ENCODE measurements at places on chromosomes 4 and X.
A peak's percentile ranks its signal among the peaks of the same experiment; 100 is the strongest.

GRCh38 chr4:152485726-152486276 is 50.1 kb downstream of the FBXW7 start:
- peak; percentile 49 for DNase-seq

DNA sequence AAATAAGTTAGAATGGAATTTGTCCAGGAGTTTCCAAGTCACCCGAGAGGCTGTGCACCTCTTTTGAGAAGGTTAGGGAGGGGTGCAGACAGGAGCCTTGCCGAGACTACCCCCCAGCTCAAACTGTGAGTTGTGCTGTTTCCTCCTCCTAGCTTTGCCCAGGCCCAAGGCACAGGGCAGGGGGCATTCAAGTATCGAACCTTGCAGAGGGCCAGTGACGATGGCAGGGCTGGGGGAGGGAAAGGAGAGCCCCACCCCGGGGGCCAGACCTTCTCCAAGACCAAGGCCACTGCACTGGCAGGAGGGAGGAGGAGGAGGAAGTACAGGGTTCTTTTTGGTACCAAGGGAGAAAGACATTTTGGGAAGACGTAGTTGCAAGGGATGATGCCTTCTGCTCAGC is 80.6 kb downstream of the TMEM144 start:
- no peak for DNase-seq

DNA sequence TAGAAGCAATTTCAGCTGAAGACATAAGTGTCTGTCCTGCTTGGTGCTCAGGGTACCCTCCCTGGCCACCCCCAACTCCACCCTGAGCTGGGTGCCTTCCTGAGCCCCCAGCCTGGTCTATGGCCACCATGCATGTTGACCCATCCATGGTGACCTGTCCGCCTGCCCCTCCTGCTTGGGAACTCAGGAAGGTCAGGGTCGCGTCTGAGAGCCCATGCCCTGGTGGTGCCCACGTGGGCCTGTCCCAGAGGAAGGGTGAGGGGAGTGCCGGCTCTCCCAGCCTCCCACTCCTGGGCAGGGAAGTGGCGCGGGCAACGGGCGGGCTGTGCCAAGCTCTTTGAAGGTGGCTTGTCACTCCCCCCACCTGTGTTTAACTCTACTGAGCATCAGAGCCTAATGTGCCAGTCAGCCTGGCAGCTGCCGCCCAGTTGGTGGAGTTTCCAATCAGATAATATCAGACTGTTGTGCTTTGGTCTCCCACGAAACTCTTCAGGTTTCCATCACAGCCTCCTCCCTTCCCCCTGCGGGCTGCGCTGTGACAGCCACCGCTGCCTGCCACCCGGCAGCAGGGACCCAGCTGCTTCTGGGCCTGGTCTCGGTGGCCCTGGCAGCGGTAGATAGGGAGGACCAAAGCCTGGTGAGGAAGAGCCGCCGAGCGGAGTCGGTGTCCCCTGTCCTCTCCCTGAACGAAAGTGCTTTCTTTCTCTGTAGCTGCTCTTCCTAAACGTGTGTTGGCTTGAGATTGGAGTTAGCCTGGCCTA is 4.8 kb downstream of the SH3BP2 start:
- no peak for DNase-seq

DNA sequence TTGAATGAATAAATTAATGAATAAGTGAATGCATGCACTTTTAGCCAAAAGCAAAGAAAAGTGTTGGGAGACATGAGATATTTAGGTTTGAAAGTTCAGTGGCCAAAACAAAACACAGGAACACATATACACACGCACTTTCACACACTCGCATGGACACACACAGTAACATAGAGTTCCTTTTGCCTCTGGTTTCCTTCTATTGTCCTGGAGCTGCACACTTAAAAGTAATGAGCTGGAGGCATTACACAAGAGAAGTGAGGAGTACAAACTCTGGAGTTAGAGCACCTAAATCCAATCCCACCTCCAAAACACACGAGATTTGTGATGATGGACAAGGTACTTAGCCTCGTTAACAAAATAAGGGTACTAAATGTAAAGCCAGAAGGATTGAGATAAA is 18.7 kb downstream of the PPA2 start:
- DNase-seq, result no peak

- DNase-seq, result no peak
Measured at GRCh38 chr4:8069102-8069752, 89.4 kb downstream of the ABLIM2 start.

DNA sequence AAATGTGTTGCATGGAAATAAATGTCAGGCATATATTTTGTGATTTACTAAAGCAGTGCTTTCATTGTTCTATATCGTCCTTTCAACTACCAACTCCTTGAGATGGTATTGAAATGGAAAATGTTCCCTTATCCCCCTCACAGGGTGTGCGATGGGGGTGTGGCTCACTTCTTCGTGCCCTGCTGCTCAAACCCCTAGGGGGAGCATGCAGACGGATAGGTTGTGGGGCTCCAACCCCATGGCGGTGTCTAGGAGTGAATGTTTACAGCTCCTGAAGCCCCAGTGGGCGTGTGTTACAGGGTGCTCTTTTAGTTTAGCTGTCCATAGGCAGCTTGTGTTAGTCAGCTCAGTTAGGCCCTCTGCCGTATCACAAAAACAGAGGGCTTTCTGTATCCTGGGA is 287.7 kb upstream of the EMCN start:
- no peak for DNase-seq

DNA sequence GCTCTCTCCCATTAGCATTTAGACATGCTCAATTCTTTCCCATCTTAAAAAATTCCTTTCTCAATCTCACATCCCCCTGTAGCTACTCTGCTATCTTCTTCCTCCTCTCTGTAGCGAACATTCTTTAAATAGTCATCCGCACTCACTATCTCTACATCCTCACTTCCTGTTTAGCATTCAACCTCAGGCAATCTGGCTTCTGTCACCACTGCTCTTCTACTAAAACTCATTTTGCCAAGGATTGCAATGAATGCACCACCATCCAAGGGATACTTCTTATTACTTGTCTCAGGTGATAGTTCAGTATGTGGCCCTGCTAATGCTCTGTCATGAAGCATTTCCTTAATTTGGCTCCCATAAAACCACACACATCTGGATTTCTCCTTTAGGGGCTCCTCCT is 10.9 kb upstream of the TET2 start:
- DNase-seq, result no peak

DNA sequence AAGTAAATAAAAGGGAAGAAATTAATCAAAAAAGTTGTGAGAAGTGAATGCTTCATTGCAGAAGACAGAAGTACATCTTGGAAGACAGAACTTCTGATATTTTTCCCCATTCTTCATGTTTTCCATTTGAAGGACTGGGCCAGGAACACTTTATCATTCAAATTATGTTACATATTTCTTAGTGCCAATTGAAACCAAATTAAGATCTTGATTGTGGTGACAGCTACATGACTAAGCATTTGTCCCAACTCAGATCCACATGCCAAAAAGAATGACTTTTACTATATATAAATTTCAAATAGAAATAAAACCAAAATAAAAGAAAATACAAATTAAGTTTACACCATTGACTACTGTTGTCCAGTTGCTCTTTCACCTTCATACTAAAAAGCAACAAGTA is 14.0 kb upstream of the FGF5 start:
- DNase-seq, result no peak

DNA sequence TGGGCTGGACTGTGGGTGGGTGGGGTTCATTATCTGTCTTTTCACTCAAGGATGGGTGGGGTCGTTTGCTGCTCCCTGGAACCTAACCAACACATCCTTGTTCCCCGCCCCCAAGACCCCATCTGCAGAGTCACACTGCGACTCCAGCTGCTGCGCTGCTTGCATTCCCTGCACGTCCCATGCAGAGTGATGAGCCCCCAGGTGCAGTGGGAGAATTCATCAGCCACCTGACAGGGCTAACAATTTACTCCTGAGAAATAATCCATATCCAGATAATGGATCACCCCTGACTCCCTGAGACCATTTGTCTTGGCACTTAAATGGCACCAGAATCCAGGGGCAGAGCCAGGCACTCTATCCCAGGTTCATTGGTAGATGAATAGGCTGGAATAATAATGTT is 12.4 kb upstream of the ARHGAP36 start:
- DNase-seq, result no peak

- no peak for DNase-seq
Measured at GRCh38 chr4:125833-126232, 1.5 kb downstream of the ZNF718 start.

DNA sequence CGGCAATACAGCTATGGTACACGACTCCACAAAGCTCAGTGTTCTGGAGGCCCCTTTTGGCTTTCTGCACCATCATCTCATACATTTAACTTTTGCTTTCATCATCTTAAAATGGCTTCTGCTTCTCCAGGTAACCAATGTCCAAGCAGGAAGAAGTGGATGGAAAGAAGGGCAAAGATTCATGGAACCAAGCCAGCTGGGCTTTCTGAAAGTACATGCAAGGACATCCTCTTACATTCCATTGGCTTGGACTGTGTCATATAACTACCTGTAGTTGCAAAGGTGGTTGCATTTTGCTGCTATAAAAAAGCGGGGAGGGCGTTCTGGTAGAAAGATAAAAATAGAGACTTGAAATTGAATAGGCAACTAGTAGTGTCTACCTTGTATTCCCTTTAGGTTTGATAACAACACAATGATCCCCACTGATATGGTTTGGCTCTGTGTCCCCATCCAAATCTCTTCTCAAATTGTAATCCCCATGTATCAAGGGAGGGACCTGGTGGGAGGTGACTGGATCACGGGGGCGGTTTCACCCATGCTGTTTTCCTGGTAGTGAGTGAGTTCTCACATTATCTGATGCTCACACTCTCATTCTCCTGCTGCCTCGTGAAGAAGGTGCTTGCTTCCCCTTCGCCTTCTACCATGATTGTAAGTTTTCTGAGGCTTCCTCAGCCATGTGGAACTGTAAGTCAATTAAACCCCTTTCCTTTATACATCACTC is 6.7 kb upstream of the FHIP1A start:
- DNase-seq, result no peak

- no peak for DNase-seq
Measured at GRCh38 chr4:173223743-173224142, 55.1 kb downstream of the GALNT7 start.

DNA sequence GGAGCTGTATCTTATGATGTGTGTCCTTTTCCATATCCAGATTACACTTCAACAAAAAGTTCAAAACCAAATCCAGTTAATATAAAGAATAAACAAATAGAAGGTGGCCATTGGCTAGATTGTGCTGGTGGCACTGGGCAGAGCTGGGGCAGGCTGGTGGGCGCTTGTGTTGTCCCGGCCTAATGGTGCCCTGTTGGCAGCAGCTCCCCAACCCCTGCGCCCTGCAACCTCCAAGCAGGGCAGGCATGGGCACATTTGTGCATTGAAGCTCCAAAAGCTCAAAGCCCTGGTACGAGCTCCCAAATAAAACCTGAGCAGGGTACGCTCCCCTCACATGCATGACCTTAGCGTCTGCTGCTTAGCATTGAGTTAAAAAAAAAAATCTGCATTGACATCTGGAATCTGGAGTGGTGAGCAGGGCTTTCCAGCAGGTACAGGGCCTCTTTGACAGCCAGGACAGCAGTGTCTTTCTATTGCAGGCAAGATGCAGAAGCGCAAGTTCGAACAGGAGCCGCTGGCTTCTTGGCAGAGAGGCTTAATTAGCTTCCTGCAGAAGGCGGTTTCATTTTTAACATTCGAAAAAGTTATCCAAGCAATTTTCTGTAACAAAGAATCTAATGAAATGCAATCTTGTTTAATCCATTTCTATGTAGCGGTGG is 25.9 kb upstream of the NYX start:
- DNase-seq, result no peak

GRCh38 chr4:113524096-113524495 is 237.4 kb downstream of the CAMK2D start:
- no peak for DNase-seq

DNA sequence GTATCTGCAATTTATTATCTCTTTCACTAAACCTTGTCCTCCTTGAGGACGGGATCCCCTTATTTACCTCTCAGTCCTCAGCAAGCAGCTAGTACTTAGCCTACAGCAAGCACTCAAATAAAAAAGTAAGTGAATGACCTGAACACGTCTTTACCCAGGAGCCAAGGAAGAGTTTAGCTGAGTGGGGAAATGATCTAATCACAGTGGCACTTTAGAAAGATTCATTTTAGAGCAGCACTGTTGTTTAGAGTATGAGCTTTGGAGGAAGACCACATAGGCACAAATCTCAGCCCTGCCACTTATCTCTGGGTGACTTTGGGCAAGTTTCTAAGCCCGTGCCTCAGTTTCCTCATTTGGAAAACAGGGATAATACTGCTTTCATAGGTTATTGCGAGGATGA is 2.7 kb downstream of the FAM120C start:
- DNase-seq, result no peak

DNA sequence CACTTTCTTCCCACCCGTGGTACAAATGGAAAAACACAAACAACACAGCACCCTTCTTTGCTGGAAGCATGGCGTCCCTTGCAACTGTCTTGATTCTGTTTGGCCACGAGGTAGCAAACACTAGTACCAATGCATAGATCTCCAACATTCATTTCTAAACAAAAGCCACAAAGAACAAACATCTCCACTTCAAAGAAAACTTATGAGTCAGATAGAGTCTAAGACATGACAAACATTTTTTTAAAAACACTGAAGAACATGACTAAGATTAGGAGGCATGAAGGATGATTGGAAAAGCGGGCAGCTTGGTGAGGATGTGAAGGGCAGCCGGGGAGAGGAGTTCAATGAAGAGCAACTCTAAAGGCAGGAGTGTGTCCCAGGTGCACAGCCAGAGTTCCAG is 197.6 kb upstream of the FAM9B start:
- no peak for DNase-seq

GRCh38 chrX:11073381-11073780 is 37.8 kb upstream of the HCCS start:
- no peak for DNase-seq

- DNase-seq, result no peak
Measured at GRCh38 chr4:154973244-154974035, 192.4 kb downstream of the RBM46 start.

DNA sequence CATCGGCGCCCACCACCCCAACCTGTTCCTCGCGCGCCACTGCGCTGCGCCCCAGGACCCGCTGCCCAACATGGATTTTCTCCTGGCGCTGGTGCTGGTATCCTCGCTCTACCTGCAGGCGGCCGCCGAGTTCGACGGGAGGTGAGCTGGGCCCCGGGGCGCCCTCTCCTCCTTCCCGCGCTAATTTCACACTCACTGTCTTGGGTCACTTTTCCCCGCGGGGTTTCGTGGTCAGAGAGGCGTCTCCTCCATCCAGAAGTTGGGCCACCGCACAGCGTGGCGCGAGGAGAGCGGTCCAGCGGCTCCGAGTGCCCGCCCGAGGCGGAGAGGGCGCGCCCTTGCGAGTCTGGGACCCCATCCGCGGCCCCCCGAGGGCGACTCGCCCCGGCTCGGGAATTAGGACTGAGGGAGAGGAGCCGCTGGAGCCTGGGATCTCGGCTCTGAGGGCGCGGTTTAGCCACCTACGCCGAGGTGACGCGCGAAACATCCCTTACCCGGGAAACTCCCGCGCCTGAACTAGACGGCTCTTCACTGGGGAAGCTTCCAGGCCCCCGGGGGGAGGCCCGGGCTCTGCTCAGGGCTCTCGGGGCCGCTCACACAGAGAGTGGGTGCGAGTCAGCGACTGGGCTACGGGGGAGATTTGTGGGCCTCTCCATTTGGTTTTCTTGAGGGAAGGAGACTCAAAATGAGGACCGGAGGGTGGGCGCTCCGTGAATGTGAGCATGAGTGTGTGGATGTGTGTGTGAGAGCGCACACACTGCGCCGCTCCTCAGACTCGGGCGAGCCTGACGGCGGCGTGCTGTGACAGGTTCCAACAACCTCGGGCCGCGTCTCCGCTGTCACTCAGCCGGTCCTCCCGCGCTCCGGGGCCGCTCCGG is 551 bp downstream of the NPNT start:
- DNase-seq, result no peak
